ENCODE measurements at places on chromosomes 1 and 21.

GRCh38 chr1:178542554-178543289 is 29.8 kb downstream of the TEX35 start:
- peak; percentile 78 for DNase-seq

- DNase-seq, result no peak
Observed at GRCh38 chr1:34800214-34800613, 7.4 kb downstream of the GJA4 start.

DNA sequence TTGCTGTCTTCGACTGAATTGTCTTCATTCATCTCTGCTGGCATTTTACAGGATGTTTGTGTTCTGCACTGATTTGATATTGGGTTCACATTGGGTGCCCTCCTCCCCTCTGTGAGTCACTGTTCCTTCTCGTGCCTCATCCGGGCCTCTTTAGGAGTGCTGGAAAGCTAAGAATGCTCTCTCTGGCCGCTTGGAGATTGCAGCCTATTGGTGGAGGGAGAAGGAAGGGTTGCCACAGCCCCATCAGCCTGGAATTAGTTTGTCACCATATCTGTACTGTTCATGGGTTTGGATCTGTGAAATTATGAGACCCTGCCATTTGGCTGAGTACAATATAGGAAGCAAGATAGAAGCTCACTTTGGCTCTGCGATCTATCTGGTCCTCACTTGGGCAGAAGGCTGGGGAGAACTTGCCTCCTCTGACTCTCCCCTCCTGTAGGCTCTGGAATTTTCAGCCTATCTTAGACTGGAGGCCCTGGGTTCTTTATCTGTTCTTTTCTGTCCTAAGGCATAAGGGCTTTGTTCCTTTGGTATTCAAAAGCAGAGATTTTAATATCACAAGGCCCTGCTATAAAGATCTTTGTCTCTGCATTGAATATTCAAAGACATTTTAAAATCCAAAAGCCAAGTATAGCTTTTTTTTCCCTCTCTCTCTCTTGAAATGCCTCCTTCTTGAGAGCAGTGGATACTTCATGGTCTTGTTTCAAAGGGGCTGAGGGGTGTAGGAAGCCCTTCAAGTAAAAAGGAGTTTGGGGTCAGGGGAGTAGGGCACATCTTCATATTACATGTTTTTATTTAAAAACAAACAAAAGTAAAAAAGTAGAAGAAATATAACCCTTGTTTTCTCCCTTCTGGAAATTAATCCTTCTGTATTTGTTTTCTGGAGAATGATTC is 347.9 kb downstream of the ZP4 start:
- no peak for DNase-seq

GRCh38 chr1:222904451-222904850 is 89.6 kb downstream of the DISP1 start:
- DNase-seq, result no peak

- no peak for DNase-seq
Observed at GRCh38 chr1:9320520-9321479, 28.1 kb downstream of the SPSB1 start.

GRCh38 chr1:180230791-180231505 is 884 bp downstream of the LHX4 start:
- no peak for DNase-seq

- no peak for DNase-seq
Observed at GRCh38 chr21:33394260-33394659, 9.0 kb upstream of the IFNGR2 start.

- DNase-seq, result peak; percentile 34
Observed at GRCh38 chr1:226884116-226884625, 13.8 kb downstream of the PSEN2 start.

DNA sequence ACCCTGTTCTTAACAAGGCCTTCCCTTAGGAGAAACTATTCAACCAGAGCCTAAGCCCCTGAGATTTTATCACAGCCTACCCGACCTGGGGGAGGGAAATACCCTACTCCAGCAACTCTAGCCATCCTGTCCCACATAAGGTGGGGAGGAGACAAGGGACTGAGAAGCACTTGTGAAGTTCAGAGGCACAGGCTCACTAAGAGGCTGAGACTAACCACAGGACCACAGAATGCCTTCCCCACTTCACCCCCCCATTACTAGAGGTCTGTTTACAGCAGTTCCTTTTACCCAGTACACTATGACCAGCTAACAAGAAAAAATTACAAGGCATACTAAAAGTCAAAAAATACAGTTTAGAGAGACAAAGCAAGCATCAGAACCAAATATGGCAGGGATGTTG is 86.8 kb downstream of the TEX35 start:
- DNase-seq, result no peak

DNA sequence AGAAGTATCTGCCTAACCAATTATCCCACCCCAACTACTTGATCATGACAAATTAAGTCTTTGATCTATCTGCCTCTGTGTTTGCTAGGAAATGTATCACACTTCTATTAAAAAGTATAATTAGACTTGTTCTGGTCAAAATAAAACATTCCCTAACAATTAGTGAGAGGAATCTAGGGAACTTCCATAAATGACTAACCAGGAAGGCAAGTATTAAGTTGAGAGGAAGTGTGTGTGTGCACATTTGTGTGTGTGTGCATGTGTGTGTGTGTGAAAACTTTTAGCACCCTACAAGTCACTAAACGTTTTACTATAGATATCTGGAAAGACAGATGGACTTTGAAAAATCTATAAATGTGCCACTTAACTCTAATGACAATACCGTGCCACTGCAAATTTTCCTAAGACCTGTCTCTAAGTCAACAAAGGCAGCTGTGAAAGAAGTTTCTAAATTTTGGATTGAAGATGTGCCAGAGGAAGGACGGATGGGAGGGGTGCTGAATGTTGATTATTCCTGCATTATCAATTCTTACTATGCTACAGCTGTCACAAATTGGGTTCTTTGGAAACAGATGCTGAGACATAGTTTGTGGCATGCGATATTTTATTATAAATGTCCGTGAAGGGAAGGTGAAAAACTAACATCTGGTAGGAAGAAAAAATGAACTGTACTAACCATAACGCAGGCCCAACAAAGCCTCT is 567.1 kb downstream of the PTPRC start:
- no peak for DNase-seq

GRCh38 chr1:154076413-154076812 is 78.5 kb downstream of the NUP210L start:
- DNase-seq, result no peak

DNA sequence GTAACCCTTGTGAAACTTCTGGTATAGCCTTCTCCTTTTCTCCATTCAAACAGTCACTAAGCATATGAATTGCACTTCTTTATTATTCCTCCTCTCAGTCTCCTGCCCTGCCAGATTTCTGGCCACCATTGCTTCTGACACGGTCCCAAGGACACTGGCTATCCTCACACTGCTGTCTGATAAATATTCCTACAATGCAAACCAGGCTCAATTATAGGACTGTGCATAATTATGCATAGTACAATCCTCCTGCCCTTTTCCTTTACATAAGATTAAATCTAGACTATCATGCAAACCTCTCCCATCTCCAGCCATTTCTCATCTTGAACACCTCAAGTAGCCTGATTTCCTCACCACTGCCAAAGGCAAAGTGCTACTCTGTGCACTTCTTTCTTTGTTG is 704.3 kb upstream of the ADAMTS5 start:
- no peak for DNase-seq

- no peak for DNase-seq
Observed at GRCh38 chr1:181310560-181310959, 172.8 kb upstream of the CACNA1E start.

DNA sequence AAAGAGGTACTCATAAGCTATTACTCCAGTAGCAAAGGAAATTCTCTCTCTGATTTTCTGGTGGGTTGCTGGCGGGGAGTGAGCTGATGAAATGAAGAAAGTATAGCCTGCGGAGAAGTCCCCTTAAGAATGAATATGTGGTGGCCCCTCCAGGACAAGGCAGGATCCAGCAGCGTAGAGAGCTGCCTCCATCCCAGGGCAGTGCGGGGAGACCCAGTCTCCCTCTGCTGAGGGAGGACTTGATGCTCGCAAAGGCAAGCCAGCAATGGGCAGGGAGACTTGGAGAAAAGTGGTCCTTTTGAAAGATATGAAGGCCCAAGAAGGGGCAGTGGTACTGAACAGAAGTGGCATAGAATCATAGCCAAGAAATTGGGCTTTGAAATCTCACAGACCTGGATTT is 106.0 kb upstream of the SLC44A3 start:
- DNase-seq, result no peak

GRCh38 chr1:112998592-112999235 is 42.7 kb upstream of the SLC16A1 start:
- DNase-seq, result no peak

DNA sequence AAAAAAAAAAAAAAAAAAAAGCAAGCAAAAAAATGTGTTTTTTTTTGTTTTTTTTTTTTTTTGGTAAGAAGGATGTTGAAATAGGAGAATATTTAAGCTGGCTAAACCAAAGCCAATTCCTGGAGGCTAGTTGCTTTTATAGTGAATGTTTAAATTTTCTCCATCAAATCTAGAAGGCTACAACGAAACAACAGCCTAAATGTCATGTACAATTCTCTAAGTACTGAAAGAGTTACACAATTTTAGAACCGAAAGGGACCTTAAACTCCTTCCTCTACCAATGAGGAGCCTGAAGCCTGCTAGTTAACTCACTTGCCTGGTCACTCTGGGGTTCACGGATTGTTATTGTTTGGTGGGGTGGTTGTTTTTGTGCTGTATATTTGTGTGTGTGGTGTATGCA is 3.5 kb downstream of the WLS start:
- no peak for DNase-seq

GRCh38 chr1:226121587-226122400 is 59.3 kb downstream of the H3-3A start:
- peak; percentile 71 for DNase-seq

GRCh38 chr1:39524591-39525365 is 33.3 kb downstream of the BMP8A start:
- no peak for DNase-seq

DNA sequence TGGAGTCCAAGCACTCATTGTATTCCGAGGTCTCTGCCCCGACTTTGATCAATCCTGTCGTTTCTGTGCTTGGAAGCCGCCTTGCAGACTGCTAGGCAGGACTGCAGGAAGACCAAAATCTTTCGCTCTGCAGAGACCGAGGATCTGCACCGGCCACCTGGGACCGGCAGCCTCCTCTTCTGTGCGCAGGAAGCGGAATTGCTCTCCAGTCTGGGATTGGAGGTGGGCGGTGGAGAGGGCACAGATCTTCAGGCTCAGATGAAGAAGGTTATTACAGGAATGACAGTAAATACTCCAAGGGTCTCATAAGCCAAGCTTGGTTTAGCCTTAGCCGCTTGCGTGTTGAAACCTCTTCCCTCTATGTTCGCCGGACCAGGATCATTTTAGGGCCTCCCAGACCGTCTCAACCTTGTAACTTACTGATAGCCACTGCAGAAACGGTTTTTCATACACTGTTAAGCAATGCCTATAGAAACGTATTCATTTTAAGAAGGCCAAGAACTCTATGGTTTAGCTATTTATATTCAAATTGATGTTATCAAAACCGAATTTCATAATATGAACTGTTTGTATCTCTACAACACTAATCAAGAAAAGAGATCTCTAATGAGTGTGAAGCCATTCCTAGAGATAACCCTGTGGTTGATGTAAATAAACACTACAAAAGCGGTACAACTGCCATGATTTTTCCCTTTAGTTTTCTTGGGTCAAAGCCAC is 1.1 kb downstream of the MIA3 start:
- peak; percentile 48 for DNase-seq

DNA sequence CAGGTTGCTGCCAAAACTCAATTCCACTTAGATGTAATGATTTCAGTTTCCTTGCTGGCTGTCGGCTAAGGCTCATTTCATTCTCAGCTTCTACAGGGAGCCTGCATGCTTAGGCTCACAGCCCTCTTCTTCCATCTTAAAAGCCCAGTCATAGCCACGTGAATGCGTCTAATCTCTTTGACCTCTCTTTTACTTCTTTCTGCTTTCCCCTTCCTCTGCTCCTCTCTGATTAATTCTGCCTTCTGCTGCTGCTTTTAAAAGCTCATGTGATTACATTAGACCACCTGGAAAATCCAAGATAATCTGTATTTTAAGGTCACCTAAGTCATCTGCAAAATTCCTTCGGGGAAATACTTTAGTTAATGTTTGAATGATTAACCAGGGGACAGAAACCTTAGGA is 812.8 kb upstream of the BRINP3 start:
- peak; percentile 81 for DNase-seq

DNA sequence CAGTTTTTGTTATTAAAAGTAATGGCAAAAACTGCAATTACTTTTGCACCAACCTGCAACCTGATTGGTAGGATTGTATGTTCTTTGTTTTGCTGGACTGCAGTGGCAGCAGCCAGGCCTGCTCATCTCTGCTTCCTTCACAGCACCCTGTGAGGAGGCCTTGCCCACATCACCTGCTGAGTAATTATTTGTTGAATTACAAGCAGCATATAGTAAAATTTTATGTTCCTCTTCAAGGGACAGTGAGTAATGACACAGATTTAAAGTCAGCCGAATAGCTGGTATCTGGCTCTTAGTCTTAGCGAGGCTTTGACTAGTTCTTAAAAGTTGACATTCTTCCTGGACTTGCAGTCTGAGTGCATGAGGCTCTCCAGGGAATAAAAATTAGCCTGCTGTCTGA is 435.1 kb downstream of the PRDM2 start:
- DNase-seq, result no peak

All from NCI-H524 (cell line).